GM18507 (cell line): ENCODE measurements at places on chromosomes 11 and 22.

GRCh38 chr22:20243537-20244249 lies 24.4 kb downstream of the RTN4R start:
- DNase-seq, result no peak

DNA sequence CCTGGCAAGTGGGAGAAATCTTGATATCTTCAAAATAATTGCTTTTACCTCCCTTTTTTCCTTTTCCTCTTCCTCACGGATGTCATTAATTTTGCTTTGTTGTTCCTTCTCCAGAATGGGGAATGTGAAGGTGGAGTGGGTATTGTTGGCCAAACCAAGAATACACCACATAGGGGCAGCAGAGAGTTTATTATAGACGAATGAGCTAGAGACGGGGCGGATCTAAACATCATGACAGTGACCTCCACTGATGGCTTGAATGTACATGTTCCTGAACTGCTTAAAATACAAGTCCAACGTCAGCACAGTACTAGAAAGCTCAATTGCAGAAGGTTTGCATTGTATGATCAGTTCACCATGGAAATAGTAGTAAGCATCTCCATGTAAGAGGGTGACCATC lies 122.3 kb upstream of the SNX19 start:
- no peak for DNase-seq

GRCh38 chr22:46914481-46914880 lies 152.0 kb downstream of the TBC1D22A start:
- DNase-seq, result no peak

DNA sequence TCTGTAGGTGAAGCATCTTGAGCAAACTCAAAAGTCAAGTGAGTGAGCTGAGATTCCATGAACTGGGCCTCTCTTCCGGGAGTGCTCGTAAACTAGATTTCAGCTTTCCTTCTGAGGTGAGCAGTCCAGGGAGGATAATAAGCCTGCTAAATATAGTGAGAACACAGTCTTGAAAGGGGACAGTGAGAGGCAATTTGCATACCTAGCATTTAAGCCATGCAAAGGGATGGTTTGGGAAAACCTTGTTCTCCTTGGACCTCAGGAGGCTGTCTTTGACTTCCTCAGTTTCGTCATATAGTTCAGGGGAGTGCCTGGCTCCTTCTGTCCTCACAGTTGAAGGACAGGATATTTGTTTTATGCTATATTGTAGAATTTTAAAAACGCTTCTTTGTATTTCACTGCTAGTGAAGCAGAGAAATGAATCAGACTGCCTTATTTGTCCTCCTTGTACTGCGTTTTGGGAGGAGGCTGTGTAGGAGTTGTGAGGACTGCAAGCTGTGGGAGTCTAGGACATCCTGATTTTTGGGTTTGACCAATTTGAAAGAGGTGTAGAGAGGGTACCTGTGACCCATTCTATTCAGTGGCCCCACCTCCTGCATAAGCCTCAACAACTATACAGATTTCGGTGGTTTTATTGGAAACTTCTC lies 11.0 kb upstream of the SORL1-AS1 start:
- DNase-seq, result no peak

DNA sequence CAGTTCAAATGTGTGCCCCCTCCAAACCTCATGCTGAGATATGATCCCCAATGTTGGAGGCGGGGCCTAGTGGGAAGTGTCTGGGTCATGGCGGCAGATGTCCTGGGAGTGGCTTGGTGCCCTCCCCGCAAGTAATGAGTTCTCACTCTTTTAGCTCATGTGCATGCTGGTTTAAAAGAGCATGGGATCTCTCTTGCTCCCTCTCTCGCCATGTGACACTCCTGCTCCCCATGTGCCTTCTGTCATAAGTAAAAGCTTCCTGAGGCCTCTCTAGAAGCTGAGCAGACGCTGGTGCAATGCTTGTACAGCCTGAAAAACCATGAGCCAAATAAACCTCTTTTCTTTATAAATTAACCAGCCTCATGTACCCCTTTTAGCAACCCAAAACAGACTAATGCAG lies 98.8 kb downstream of the SGSM3 start:
- no peak for DNase-seq

GRCh38 chr11:112966561-112966960 lies 5.3 kb downstream of the NCAM1 start:
- no peak for DNase-seq

DNA sequence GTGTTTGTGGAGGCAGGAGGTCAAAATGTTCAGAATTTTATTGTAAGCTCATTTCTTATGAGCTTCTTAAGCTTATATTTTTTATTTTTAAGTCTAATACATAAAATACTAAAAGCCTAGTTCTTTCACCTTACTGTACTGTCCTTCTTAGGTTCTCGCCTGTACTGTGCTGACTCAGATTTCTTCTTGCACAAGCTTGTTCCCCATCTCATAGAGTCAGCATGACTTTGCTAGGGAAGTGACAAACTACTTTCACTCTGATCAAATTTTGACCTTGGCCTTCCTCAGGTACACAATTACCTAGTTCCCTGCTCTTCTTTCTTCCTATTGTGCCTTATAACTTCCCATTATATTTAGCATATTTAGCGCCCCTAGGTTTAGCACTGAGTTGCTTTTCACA lies 81.5 kb downstream of the STK33 start:
- no peak for DNase-seq

DNA sequence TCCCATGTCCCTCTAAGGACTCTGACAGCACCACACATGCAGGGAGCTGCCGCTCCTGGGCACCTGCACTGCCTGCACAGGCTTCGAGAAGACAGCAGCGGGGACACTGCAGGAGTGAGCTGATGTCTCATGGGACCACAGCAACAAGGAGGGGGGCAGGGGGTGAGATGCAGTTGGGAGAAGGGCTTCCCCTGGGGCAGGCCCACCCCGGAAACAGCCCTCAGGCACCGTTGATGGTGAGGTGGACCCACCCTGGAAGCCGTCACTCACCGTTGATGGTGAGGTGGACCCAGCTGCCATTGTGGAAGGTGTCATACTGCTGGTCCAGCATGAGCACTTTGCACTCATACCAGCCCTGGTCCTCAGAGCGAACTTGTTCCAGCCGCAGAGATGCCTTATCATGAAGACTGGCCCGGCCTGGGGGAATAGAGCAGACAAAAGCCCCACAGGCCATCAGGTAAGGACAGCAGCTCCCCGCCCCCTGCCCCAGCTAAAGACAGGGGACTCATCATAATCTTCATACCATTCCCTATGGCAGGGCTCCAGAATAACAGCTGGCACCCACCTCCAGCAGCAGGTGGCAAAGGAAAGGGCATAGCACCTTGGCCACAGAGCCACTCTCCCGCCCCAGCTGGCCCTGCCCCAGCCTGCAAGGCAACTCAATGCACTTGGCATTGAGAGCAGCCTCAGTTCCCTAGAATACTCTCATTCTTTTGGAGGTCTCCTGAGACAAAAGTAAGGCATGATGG lies 12.6 kb downstream of the IGSF9B start:
- DNase-seq, result no peak

- DNase-seq, result no peak
Measured at GRCh38 chr11:120598517-120599257, 87.1 kb downstream of the GRIK4 start.

DNA sequence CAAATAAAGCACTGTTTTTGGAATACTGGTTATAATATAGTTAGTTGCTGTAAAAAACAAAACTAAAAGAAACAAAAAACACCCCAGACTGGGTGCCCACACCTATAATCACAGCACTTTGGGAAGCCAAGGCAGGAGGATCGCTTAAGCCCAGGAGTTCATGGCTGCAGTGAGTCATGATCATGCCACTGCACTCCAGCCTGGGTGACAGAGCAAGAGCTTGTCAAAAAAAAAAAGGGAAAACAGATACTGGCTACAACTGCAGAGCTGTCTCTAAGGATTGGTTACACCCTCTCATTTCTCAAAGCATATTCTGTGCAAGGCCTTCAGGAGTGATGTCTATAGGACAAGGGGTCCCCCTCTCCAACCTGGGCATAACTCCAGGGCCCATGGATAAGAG lies 14.6 kb upstream of the STK33 start:
- DNase-seq, result no peak

GRCh38 chr11:64679846-64680245 lies 43.2 kb downstream of the NRXN2 start:
- DNase-seq, result no peak

DNA sequence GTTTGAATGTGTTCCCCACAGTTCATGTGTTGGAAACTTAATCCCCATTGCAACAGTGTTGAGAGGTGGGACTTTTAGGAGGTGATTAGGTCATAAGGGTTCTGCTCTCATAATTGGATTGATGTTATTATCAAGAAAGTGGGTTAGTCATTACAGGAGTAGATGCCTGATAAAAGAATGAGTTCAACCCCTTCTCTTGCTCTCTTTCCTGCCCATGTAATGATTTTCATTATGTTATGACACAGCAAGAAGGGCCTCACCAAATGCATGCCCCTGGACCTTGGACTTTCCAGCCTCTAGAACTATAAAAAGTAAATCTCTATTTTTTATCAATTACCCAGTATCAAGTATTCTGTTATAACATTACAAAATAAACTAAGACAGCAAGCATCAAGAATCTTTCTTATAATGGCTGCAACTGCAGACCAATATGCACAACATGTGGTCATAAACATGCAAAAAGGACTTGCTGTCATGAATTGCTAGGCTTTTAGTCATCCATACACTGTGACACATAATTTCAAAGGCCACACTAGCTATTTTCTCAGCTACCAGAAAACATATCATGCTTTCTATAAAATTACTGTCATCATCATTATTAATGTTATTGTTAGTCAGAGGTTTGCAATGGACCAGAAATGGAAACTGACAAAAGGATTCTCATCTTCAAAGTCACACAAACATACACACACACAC lies 99.9 kb upstream of the GUCY1A2 start:
- no peak for DNase-seq

- DNase-seq, result no peak
Measured at GRCh38 chr11:46741600-46742484, 22.8 kb downstream of the F2 start.

DNA sequence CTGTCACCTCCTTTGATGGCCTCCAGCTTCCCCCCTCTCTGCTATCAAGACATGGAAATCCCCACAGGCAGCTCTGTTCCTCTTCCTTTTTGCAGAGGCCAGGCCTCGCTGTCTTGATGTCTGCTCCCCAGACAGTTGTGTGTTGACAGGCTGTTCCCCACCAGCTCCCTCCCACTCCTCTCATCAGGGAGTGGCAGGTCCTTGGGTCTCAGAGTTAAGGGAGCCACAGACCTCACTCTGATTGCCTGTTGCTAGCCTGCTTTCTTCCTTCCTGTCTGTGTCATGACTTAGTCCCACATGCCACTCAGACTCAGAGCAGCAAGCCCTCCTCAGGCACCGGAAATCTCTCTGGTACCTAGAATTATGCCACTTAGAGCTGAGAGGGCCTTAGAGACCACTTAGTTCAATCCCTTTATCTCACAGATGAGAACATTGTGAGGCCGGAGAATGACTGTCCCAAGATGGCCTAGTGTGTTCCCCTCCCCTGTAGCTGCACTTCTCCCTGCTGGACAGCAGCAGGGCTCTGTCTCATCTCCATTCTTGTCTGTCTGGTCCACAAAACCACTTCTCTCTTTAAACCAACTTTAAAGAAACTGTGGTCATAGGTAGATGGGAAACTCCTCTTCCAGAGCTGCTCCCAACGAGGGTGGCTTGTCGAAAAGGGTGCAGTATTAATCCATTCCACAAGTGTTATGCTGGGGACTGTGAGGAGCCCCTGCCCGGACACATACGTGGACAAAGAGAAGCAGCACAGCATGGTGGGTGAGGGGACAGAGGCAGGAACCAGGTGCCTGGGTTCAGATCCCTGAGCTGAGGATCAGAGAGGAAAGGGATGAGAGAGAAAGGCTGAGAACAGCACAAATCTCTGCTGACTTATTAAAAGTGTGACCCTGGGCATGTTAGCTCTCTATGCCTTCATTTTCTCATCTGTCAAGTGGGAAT lies 4.2 kb downstream of the AMPD3 start:
- DNase-seq, result no peak

DNA sequence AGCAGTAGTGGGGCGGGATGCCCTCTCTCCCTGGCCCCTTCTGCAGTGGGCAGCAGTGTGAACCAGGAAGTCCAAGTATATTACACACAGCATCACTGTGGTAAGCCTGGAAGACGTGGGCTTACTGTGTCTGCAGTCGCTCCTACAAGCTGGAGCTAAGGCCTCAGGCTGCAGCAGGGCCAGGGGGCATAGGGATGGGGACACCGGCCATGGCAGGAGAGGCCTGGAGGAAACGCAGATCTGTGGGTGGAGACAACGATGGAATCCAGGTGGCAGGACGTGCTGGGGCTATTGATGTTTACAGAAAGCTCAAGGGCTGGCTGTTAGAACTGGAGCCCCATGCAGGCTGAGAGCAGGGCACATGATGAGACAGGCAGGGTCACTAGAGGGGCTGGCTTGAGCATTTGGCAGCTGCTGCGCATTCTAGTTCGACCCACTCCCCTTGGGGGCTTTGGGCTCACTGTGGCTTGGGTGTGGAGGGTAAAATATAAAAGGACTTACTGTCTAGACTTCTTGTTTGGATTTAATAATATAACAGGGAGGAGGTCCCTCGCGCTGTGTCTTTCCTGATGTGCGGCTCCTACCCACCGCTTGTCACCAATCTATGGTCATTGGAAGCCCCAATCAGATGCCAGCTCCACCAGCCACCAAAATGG lies 539.5 kb downstream of the TBC1D22A start:
- no peak for DNase-seq

- no peak for DNase-seq
Measured at GRCh38 chr11:122439866-122440810, 215.4 kb upstream of the UBASH3B start.

DNA sequence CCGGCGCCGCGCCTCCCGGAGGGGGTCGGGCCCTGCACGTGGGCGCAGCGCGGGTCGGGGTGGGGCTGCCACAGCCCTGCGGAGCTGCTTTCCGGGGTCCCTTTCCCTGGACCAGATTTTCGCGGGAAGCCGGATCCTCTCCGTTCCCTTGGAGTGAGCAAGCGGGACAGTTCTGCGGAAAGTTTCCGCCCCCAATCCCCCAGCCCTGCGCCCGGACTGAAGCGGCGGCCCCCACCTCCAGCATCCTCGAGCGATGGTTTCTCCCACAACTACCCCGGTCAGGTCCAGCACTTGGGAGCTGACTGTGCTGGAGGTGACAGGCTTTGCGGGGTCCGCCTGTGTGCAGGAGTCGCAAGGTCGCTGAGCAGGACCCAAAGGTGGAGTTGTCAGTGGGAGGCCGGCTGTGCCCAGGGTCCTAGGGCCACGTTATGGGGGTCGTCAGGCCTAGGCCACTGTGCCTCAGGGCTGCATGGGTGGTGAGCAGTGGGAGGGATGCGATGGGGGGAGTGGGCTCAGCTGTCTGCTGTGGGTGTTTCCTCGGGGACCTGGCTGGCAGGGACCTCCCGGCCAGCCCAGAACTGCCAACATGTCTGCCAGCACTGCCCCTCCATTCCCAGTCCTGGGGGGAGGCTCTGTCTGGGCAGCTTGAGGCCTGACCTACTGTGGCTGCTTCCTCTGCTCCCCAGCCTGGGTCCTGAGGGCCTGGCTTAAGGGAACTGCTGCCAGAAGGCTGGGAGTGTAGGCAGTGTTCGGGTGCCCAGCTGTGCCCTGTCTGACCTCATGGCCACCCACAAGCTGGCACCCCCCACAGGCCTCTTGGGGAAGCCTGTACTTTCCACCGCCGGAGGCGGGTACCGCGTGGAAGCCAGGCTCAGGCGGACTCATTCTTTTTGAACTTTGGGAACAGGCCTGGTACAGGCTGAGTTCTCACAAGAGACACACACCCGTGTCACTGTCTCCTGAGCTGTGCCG lies 726 bp downstream of the ST3GAL4 start:
- no peak for DNase-seq

- DNase-seq, result no peak
Measured at GRCh38 chr11:12164061-12165014, 53.9 kb downstream of the MICAL2 start.

GRCh38 chr11:127766734-127767133 lies 766.2 kb upstream of the KIRREL3 start:
- no peak for DNase-seq
